Adrenal gland (tissue), 19 donors: ENCODE measurements at places on chromosomes 1 and 21.

DNA sequence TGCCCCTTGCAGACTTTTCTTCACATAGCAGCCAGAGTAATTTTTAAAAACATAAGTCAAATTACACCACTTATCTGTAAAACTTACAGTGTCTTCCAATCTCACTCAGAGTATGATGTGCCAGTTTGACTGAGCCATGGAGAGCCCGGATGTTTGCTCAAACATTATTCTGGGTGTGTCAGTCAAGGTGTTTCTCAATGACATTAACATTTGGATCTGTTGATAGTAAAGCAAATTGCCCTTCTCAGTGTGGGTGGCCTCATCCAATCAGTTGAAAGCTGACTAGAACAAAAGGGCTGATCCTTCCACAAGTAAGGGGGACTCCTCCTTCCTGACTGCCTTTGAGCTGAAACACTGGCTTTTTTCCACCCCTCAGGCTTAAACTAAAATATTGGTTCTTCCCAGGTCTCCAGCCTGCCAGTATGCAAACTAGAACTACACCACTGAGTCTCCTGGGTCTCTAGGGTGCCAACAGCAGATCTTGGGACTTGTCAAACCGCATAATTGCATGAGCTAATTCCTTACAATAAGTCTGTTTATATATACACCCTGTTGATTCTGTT, 157.9 kb upstream of the CTTNBP2NL start:
- no peak for DNase-seq

DNA sequence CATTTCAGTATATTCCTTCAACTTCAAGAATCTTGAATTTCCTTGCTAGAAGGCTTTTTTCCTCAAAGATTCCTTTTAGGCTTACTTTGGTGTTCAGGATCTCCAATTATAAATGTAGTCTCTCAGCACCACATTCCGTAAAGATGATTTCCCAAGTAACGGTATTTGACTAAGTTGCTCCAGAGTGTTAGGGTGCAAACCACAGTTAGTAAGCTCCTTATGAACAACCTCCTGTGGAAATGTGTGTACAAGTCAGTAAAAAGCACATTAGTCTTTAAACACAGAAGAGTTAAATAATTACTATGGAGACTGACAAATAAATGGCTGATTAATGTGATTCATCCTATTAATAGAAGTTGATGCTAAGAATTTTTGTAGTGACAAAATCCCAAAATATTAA, 10.3 kb downstream of the DONSON start:
- no peak for DNase-seq

- DNase-seq: no peak
Measured at GRCh38 chr1:20250340-20250989, 40.2 kb upstream of the VWA5B1 start.

DNA sequence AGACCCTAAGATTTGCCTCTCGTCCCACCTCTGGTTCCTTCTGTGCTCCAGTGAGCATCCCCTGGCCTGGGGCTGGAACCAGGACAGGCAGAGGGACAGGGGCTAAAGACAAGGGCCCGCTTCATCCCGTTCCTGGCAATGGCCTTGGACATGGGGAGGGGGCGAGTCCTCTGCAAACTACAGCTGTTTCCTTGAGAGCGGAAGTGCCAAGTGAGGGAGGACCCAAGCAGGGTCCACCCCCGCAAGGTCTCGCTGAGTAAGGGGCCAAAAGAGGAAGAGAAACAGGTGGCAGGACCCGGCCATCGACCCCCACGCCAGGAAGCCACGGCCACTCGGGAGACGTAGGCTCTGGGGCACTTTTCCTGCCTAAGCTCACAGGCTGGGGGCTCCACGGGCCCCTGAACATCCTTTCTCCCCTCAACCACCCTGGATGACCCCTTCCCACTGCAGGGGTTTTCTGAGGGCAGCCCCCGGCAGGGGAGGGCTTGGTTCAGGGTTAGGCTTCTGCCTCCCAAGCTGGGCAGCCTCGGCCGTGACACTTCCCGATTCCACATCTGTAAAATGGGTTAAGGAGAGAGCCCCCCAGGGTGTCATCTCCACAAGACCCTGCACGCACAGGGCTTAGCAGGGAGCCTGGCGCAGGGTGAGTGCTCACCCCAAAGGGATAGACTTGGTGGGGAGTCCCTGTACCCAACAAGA, 17.9 kb upstream of the PLEKHG5 start:
- no peak for DNase-seq

- no peak for DNase-seq
Measured at GRCh38 chr1:37078866-37079265, 44.6 kb upstream of the GRIK3 start.

DNA sequence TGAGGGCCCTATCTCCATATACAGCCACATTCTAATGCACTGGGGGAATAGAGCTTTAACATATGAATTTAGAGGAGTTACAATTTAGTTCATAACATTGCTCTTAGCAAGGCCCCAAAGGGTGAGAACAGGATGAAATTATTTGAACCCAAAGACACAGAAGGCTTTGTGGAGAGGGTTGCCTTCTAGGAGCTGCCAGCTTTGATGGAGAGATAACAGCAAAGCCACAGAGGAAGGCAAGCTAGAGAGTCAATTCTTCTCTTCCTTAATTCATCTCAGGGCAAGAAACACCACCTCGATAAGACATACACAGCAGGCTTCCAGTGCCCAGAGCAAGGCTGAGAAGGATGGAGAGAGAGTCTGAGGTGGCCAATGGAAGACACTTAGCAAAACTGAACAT, 94.8 kb upstream of the TMPRSS15 start:
- no peak for DNase-seq

- no peak for DNase-seq
Measured at GRCh38 chr1:62608905-62609304, 11.6 kb downstream of the ANGPTL3 start.

DNA sequence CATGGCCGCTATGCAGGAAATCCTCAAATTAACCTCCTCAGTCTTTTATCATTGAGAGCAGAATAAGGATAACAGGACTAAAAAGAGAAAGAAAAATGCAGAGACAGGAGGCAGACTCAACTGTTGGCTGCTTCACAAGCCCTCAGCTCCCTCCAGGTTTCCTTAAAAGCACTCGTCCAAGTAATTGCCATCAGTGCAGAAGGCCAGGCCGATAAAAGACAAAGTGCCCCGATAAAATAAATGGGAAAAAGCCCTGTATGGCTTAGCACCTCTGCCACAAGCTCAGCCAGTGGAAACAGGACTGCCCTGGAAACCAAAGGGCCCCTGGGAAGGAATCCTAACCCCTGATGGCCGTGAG, 8.1 kb downstream of the S100A6 start:
- DNase-seq: no peak

GRCh38 chr1:224785622-224786021, 143.9 kb upstream of the DNAH14 start:
- no peak for DNase-seq

DNA sequence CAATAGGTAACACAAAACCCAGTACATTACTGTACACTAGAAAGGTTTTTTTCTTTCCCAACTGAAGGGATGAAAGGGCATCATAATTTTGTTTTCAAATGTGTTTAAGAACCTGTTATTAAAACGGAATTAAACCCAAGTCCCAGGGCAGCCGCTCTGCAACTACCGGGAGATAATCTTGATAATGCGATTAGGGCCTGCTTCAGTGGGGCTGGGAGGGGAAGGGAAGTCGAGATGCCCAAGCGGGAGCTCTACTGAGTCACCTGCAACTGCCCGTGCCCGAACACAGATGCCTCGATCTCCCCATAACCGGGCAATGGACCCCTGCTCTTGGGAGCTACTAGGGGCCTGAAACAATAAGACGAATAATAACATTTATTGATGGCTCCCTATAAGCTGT, 61.4 kb downstream of the KAZN start:
- DNase-seq: no peak

- no peak for DNase-seq
Measured at GRCh38 chr1:32871364-32872191, 866 bp upstream of the FNDC5 start.

- DNase-seq: no peak
Measured at GRCh38 chr1:72650843-72651435, 368.6 kb upstream of the NEGR1 start.

- no peak for DNase-seq
Measured at GRCh38 chr1:245291351-245291750, 136.6 kb downstream of the KIF26B start.

DNA sequence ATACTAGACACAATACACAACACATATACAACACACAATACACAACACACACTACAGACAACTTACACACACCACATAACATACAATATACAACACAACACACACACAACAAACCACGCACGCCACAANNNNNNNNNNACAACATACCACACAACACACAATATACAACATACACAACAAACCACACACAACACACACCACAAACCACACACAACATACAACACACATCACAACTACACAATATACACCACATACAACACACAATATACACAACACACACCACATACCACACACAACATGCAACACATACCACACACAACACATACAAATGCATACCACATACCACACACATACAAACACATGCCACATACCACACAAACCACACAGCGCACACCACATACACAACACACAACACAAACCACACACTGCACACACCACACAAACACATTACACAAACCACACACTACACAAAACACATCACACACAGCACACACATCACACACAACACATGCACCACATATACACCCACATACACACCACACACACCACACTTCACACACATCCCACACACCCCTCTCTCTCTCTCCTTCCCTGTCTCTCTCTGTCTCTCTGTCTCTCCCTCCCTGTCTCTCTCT, 108.3 kb downstream of the ETS2 start:
- no peak for DNase-seq

DNA sequence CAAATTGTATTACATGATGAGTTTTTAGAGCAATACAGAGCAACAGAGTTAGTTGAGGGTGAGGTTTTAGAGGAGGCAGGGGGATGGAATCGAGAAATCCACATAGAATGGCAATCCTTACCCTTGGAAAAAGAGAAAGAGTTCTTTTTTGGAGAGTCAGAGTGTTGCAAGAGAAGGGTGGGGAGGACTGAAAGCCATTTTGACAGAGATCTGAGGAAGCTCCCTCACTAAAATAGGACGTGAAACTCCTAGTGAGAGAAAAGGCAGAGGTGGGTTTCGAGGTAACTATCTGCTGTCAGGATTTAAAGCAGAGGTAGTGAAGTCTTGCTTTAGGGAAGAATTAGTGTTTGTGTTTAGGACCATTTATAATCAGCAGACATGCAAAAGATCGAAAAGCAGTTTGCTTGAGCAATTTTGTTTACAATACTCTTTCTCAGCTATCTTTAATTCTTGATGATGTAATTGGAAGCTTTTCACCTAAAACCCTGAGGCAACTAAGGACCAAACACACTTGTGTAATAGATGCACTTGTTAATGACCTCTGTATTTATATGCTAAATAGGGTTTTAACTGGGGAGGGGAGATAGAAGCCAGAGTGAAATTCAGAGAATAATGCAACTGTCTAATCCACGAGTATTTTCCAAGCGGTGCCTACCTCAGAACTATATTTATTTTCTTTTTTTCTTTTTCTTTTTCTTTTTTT, 20.0 kb downstream of the ADAMTS5 start:
- no peak for DNase-seq

GRCh38 chr21:38768471-38769063, 37.2 kb upstream of the ETS2 start:
- DNase-seq: no peak

- no peak for DNase-seq
Measured at GRCh38 chr1:85122169-85122568, 73.9 kb upstream of the MCOLN3 start.

- no peak for DNase-seq
Measured at GRCh38 chr1:32676945-32677344, 25.6 kb downstream of the SYNC start.

DNA sequence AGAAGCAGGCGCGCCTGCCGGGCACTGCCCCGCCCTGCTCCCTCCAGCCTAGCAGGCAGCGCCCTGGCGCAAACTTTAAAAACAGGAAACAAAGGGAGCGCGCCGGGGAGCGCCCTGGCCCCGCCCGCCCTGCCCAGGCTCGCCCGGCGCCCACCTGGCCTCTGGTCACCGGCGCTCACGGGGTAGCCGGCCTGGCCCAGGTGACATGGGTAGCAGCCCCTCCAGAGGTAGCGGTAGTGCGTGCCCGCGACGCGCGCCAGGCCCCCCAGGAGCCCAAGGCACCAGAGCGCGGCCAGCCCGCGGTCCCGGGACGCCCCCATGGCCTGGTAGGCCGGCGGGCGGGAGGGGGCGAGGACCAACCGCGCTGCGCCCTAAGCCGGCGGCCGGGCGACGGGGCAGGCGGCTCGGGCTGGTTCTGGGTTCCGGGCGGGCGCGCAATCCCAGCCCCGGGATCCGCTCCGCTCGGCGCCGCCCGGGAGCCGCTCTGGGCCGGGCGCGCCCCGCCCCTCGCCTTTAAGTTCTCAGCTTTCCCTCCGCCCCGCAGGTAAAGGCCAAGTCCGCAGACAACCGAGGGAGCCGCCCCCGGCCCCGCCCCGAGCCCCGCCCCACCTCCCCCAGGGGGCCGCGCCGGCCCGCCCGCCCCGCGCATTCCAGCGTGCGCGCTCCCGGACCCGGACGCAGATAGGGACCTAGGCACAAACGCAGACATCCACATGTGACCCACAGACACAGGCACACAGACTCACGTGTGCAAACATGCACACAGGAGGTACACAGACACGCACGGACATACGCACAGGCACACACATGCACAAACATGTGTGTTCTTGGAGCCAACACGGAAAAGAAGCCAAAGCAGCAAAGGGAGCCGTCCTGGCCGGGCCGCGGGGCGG, 76.7 kb downstream of the ARHGEF16 start:
- no peak for DNase-seq

GRCh38 chr1:69861641-69862040, 293.9 kb downstream of the LRRC7 start:
- DNase-seq: no peak

DNA sequence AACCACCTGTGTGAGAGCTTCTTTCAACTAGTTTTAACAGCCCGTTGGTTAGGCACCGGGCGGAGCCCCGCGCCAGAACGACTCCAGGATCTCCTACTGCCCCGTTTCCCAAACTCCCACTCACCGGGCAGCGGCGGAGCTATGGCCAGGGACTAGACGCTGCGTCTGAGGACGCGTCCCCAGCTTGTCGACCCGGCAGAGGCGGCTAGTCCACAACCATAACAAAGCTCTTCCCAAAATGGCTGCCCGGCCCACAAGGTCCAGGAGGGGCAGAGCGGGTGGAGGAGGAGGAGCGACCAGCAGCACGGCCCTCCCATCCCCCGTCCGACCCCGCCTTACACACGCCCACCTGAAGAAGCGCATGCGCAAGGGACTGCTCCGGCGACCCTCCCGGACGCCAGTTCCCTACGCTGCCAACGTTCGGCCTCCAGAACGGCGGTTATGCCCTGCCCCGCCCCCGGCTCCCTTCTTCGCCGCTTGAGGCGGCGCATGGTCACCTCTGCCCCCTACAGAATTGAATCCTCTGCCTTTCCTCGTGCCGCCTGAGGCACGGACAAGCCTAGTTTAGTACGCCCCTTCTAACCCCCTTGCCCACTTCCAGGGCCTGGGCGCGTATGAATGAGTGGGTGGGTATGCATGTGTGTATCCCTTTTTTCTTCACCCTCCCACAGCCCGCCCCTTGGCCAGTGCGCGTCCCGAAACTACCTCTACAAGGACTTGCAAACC, at the start of gene GPBP1L1:
Gene GPBP1L1 (minus strand): TSS at position 246 of the 726 bp plus-strand sequence. CDS start 27,446 bp downstream, outside the sequence.
- peak; percentile 99 for DNase-seq

GRCh38 chr1:113369699-113370098, 20.6 kb upstream of the MAGI3 start:
- DNase-seq: no peak

- no peak for DNase-seq
Measured at GRCh38 chr1:8351693-8352470, 34.0 kb downstream of the SLC45A1 start.
